ENCODE measurements at places on chromosomes 4 and X.

- no peak overlapping the region for H3K27ac ChIP-seq
- H3K4me3 ChIP-seq, result no peak overlapping the region
- no peaks in the 10 kb centered on the region for H3K27me3 ChIP-seq
- no peak for DNase-seq
- H3K36me3 ChIP-seq, result peaks cover 8% of the 10 kb centered on the region
These were observed 35.1 kb upstream of the AP1AR start for GRCh38 chr4:112196461-112196860.

GRCh38 chr4:98232202-98232601 lies 29.0 kb upstream of the RAP1GDS1 start:
- H3K36me3 ChIP-seq, result no peaks in the 10 kb centered on the region
- H3K27me3 ChIP-seq, result no peaks in the 10 kb centered on the region
- DNase-seq, result no peak

GRCh38 chrX:97027384-97027922 lies 143.7 kb downstream of the RPA4 start:
- H3K27ac ChIP-seq, result peak overlapping the region; percentile 77
- no peaks in the 10 kb centered on the region for H3K27me3 ChIP-seq
- DNase-seq, result no peak
- no peak overlapping the region for H3K4me3 ChIP-seq

DNA sequence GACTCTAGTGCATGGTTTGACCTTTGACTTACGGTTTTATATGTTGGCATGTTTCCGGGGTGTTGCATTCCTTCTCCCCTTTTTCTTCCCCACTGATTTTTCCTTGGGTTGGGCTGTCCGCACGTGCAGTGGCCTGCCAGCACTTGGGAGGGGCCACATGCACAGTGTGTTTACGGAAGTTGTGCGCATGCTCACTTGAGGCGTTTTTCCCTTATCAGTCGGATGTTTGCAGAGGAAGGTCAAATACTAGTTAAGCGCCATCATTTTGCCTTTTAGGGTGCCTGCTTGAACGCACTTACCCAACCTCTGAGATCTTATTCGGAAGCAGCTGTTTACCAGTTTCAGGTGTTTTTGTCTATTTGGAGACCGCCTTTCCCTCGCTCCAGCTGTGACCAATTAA lies 653.9 kb upstream of the AADAT start:
- H3K4me1 ChIP-seq, result peaks cover 9% of the 10 kb centered on the region
- no peak overlapping the region for H3K4me3 ChIP-seq
- H3K27ac ChIP-seq, result no peak overlapping the region
- peaks cover 2% of the 10 kb centered on the region for H3K27me3 ChIP-seq
- H3K36me3 ChIP-seq, result no peaks in the 10 kb centered on the region
- DNase-seq, result no peak

DNA sequence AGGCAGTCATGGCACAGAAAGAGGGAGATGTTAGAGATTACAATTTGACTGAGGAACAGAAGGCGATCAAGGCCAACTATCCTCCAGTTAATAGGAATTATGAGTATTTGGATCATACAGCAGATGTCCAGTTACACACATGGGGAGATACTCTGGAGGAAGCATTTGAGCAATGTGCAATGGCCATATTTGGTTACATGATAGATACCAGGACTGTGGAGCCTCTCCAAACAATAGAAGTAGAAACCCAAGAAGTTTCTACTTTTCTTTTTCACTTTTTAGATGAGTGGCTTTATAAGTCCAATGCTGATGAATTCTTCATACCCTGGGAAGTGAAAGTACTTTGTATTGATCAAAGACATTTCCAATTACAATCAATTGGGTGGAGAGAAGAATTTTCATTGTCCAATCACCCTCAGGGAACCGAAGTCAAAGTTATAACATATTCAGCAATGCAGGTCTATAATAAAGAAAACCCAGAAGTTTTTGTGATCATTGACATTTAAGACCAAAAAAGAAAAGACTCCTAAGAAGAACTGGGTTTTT lies 139.1 kb downstream of the MAB21L2 start:
- DNase-seq, result no peak
- H3K4me3 ChIP-seq, result no peak overlapping the region
- H3K4me1 ChIP-seq, result peaks cover 5% of the 10 kb centered on the region
- no peaks in the 10 kb centered on the region for H3K27me3 ChIP-seq

DNA sequence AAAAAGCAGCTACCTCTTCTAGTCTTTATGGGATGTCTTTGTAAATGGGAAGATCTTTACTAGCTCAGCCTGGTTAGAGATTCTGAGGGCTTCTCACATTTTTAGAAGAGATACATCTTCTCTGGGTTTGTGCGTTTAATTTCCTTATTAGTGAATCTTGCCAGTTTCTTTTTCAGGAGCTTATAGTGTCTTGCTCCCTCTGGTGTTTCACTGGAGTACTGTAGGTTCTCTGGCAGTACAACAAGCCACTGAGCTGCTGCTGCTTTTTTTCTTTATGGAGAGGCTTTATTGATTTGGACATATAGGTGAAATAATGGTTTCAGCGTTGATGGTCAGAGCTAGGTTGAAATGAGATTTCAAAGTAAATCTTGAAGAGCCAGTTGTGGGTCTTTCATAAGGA lies 82.9 kb downstream of the LAS1L start:
- H3K27me3 ChIP-seq, result peaks cover 6% of the 10 kb centered on the region
- H3K4me1 ChIP-seq, result no peaks in the 10 kb centered on the region
- H3K4me3 ChIP-seq, result no peak overlapping the region
- peak; percentile 31 for DNase-seq
- H3K27ac ChIP-seq, result no peak overlapping the region

DNA sequence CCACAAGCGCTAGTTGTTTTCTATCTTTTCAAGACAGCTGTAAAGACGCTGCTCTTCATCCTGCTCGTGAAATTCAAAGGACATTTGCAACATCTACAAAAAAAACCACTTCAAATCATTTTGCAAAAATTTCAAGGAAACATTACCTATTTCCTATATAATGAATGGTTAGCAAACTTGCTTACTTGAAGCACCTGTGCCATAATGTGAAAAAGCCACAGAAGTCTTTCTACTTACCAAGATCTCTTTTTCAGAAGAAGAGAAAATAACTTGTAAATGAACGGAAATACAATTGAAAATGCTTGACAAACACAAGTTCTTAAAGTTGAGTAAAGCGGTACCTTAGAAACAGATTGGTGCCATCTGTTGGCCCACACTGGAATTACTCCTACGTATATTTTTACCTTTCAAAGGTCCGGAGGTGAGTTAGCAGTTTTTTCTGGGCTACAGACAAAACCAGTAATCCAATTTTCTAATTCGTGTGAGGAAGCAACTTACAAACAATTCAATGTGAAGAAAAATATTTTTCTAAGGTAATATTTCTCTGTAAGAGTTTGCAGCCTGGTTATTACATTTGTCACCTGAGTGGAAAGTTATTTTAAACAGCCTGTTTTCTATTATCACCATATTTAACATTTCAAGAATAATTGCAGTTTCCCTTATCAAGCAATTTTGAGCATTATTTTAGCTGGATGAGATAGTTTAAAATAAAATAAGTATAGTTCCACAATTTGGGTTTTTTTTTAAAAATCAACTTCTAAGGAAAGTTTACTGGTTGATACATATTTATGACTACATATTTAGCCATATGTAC lies at the start of gene TLR6:
Gene TLR6 (minus strand): TSS at position 294 of the 814 bp plus-strand sequence. CDS start 27,344 bp downstream, outside the sequence.
- DNase-seq, result peak; percentile 51
- H3K4me1 ChIP-seq, result peaks cover 6% of the 10 kb centered on the region
- no peaks in the 10 kb centered on the region for H3K36me3 ChIP-seq
- H3K27ac ChIP-seq, result no peak within 1 kb of the TSS
- H3K4me3 ChIP-seq, result no peak within 1 kb of the TSS
- no peaks in the 10 kb centered on the region for H3K27me3 ChIP-seq

DNA sequence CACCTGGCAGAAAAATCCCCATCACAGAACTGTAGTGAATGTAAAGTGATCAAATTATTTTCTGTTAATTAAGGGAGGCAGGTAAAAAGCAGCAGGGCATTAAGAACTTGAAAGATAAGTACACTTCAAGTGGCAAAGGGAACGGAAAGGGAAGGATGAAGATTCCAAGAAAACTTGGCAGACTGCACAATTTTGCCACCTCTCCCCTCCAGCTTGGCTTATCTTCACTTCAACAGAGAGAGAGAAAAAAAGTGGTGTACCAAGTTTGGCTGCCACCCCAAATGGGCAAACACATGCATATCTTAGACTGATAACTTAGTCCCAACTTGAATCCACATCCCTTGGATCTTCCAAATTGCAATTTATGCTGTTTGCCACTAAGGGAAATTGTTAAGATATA lies 598.1 kb upstream of the ACTRT1 start:
- H3K27ac ChIP-seq, result no peak overlapping the region
- no peaks in the 10 kb centered on the region for H3K36me3 ChIP-seq
- H3K27me3 ChIP-seq, result no peaks in the 10 kb centered on the region
- no peak for DNase-seq
- no peak overlapping the region for H3K4me3 ChIP-seq

GRCh38 chr4:152033621-152034020 lies 272.8 kb upstream of the GATB start:
- no peaks in the 10 kb centered on the region for H3K4me1 ChIP-seq
- H3K27me3 ChIP-seq, result peaks cover 4% of the 10 kb centered on the region
- H3K27ac ChIP-seq, result no peak overlapping the region
- no peak overlapping the region for H3K4me3 ChIP-seq
- no peak for DNase-seq

DNA sequence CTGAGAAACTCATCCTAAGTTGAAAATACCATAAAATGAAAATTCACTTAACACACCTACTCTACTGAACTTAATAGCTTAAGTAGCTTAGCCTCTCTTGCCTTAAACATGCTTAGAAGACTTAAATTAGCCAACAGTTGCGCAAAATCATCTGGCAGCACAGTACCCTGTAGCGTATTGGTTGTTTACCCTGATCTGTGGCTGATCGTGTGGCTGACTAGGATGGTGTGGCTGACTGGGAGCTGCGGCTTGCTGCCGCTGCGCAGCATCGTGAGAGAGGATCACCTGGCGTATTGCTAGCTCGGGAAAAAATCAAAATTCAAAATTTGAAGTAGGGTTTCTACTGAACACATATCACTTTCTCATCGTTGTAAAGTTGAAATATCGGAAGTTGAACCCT lies 6.3 kb downstream of the RUFY3 start:
- DNase-seq, result no peak
- H3K4me3 ChIP-seq, result no peak overlapping the region
- no peaks in the 10 kb centered on the region for H3K27me3 ChIP-seq
- peak overlapping the region; percentile 31 for H3K27ac ChIP-seq
- no peaks in the 10 kb centered on the region for H3K4me1 ChIP-seq
- H3K36me3 ChIP-seq, result no peaks in the 10 kb centered on the region

GRCh38 chrX:70554081-70554480 lies 109.4 kb downstream of the DLG3 start:
- H3K4me1 ChIP-seq, result no peaks in the 10 kb centered on the region
- no peak for DNase-seq
- no peak overlapping the region for H3K27ac ChIP-seq
- H3K27me3 ChIP-seq, result no peaks in the 10 kb centered on the region
- H3K4me3 ChIP-seq, result no peak overlapping the region

All from endothelial cell (in vitro differentiated cells).